RKO (cell line): ENCODE measurements at places on chromosomes 13 and 19.

- no peak for DNase-seq
Observed at GRCh38 chr19:38989066-38989605, 13.6 kb upstream of the FBXO17 start.

- DNase-seq: peak; percentile 48
Observed at GRCh38 chr13:39263033-39263432, 224.8 kb downstream of the NHLRC3 start.

- no peak for DNase-seq
Observed at GRCh38 chr13:43266936-43267615, 243.7 kb downstream of the DNAJC15 start.

DNA sequence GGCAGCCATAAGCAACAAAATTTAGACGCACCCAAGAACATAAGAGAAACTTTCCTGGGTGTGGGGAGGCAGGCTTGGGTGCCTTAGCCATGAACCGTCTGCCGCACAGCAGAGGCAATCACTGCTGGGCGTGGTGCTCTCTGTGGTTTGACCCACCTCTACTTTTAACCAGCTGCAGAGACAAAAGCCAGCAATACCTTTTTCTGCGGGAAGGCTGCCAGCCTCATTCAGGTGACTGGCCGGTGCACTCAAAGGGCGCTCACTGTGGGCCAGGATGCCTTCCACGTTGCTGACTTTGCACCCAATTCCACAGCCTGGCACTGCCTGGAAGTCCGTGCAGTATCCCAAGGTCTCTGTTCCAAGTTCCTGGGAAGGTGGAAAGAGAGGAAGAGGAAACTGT, 69.1 kb downstream of the ATP7B start:
- no peak for DNase-seq

- DNase-seq: peak; percentile 88
Observed at GRCh38 chr19:34676697-34677385, at the start of gene SCGB2B2. Gene SCGB2B2 (minus strand): TSS chr19:34677159. CDS start chr19:34594563, 82,596 bp downstream.

DNA sequence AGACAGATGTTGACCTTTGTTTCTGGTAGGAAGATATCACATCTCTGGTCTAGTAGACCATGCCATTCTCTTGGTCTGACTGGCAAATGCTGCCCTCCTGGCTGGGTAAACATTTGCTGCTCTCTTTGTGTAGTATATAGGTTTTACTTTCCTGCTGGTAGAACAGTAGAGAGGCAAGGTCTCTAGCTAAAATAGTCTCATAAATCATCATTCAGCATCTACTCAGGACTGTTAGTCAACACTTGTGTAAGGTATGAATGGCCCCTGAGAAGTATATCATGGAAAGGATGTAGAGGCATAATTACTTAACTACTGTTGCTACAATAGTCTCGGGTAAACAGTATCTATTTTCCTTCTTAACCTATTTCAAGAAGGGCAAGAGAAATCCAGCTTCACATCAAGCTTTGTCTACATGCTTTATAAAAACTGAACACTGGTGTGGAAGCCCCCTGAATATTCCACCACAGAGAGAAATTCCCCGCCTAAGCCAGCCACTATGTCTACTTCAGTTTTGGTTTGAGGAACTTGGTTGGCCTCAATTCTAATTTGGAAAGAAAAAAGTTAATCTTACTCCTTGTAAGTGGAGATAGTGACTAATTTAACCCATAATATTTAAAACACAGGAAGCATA, 18.4 kb upstream of the MYCBP2 start:
- no peak for DNase-seq

GRCh38 chr13:97110936-97111335, 111.2 kb upstream of the MBNL2 start:
- DNase-seq: no peak

DNA sequence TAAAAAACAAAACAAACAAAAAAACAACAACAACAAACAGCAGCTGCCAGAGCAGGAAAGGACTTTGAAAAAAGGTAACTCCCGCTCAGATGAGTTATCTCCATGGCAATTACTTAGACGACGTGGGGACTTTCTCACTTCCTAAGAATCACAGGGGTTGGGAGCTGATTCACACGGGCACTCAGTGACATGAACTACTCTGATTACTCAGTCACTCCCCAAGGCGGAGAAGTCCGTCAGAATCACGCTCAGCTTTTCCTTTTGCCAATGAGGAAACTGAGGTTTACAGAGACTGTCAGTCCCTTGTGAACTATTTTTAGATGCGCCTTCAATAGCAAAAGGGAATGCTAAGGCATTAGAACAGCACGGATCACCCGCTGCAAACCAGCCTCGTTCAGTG, 32.3 kb upstream of the MATK start:
- DNase-seq: peak; percentile 80

DNA sequence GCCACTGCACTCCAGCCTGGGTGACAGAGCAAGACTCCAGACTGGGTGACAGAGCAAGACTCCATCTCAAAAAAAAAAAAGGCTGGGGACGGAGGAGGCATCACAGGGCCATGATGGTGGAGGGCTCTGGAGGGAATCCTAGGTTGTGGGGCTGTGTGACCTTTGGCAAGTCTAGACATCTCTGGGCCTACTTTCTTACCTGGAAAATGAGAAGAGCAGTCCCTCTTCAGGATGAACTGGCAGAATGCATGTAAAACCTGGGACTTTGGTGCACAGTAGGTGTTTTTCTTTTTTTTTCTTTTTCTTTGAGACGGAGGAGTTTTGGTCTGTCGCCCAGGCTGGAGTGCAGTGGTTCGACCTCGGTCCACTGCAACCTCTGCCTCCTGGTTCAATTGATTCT, 13.7 kb downstream of the CIB3 start:
- no peak for DNase-seq

DNA sequence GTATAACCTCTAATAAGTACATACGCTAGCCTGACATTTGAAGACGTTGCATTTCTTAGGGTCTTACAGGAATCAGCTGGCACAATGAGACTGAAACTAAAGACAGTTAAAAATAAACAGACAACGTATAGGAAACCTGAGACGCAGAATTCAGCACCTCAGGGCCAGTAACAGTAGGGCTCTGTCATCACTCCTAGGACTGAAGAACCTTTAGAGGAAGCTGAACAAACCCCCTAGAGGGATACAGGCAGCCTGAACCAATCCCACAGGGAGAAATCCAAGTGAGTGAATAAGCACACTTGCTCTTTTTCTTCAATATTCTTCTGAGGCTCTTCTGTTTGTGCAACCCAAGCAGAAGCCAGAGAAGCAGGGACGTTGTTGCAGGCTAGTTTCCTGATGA, 53.9 kb upstream of the KLHL1 start:
- no peak for DNase-seq

DNA sequence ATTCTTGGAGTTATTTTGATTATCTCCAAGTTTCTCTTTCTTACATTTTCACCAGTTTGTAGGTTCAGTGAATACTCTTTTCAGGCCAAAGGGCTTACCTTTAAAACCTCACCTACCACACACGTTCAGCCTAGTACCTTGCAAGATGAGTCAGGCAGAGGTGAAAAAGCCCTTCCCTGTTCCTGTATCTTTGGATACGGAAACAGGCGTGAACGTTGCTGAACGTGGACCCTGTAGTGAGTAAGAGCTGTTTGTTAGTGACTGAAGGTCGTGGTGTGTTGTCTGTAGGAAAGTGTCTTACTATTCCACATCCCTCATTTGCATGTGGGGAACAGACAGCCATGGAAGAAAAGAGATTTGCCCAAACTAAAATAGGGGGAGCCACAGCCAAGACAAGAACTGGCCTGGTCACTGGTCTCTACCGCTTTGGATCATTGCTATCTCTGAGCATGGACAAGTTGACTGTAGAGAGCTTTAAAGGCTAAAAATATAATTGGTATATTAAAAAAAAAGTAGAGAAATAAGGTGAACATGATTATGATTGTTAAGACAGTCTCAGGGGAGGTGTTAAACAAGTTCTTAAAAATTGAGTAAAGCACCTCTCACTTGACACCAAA, 3.5 kb downstream of the CEBPG start:
- DNase-seq: no peak

GRCh38 chr19:7900401-7900870, 3.2 kb upstream of the MAP2K7 start:
- no peak for DNase-seq
